NT2/D1 (cell line): ENCODE measurements at places on chromosomes 12 and 14.

- no peak for DNase-seq
Measured at GRCh38 chr12:64701283-64701682, 57.9 kb downstream of the GNS start.

DNA sequence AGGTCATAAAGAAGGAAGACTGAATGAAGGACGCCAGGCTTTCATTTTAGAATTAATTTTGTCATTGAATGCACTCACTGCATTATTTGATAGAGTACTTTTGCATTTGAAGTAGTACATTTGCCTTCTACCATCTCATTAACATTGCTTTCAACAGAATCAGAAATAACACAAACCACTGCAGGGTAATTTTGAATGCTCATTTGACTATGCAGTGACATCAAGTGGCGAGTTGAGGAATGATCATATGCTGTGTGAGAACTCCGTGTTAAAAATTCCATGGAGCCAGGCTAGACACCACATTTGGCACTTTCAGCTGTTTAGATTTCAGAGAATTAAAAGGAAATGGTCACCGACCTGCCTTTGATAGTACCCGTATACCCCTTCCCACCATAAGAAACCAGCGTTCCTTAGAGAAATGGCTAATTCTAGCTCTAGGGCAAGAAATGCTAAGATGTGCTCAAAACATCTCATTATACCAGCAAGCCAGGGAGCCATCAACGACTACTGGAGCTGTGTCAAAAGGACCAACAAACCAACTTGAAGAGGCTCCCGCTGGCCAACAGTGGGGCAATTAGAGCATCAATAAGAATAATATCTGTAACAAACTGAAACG lies 16.5 kb downstream of the HEBP1 start:
- no peak for DNase-seq

- no peak for DNase-seq
Measured at GRCh38 chr14:49367696-49368095, 218.5 kb downstream of the RPS29 start.

- DNase-seq, result no peak
Measured at GRCh38 chr14:32407130-32407529, 78.0 kb downstream of the AKAP6 start.

DNA sequence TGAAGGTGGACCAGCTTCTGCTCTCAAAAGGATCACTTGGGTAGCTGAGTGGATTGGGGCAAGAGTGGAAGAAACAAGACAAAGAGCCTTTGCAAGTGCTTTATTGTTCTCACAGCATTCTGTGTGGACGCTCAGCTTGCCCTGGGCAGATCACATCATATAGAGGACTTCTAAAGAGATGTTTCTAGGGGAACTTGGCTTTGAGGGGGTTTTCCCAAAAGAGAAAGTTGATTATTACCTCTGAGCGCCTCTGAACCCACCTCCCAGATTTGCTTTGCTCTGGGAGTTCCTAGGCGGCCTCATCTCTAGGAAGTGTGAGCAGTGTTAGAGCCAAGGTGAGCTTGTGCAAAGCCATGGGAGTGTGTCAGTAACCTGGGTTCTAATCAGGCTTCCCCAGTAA lies 81.7 kb downstream of the RIN3 start:
- DNase-seq, result no peak

GRCh38 chr14:81559385-81559784 lies 25.7 kb upstream of the SEL1L start:
- DNase-seq, result no peak

GRCh38 chr12:13570005-13570694 lies 373.6 kb downstream of the EMP1 start:
- no peak for DNase-seq

- DNase-seq, result no peak
Measured at GRCh38 chr14:101903111-101903561, 61.2 kb upstream of the DYNC1H1 start.

DNA sequence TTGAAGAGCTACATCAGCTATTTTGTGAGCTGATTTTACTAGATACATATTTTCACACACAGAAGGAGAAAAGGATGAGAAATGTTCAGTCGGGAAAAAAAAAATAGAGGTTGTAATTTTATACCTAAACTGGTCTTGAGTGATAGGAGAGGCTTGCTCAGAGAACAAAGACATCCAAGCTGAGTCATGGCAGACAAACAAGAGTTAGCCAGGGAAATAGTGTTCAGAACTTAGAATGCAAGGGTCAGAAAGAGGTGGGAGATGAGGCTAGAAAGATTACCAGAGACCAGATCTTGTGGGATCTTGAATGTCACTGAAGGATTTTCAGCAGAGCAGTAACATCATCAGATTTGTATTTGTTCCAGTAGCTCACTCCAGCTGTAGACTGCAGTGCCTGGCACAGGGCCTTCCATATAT lies 121.9 kb upstream of the ATF1 start:
- no peak for DNase-seq

DNA sequence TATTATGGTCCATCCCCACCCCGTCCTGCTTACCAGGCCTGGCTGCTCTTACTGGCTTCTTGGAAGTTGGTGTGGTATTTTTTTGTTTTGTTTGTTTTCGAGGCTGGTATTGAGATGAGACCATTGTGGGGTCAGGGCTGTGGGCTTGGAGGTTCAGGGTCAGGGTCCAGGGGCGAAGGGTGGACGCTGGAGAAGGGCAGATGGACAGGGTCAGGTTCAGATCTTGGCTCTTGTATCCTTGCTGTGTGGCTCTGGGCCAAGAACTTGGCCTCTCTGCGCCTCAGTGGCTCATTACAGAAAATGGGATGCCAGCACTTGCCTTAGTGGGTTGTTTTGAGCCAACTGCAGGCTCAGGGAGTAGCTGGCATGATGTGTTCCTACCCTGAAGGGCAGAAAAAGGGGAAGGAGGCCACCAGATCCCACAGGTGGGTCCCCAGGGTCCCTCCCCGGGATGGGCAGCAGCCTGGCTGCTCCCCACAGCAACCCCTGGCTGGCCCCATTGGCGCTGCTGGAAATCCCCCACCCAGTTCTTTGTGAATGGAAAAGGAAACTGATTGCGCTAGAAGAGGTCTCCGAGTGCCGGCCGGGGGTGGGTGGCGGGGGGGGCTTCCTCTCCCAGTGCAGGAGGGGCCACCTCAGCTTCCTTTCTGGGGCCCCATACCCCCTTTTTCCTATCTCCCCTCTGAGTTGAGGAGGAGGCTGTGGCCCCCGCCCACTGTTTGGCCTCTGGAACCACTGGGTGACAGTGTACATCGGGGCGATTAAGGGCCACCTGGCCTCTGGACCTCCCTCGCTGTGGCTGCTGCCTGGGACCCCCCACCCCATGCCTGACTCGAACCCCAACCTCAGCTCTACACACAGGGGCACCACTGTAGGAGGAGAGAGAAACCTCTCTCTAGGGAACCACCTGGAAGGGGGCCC lies 25.0 kb downstream of the SH2B3 start:
- DNase-seq, result no peak

DNA sequence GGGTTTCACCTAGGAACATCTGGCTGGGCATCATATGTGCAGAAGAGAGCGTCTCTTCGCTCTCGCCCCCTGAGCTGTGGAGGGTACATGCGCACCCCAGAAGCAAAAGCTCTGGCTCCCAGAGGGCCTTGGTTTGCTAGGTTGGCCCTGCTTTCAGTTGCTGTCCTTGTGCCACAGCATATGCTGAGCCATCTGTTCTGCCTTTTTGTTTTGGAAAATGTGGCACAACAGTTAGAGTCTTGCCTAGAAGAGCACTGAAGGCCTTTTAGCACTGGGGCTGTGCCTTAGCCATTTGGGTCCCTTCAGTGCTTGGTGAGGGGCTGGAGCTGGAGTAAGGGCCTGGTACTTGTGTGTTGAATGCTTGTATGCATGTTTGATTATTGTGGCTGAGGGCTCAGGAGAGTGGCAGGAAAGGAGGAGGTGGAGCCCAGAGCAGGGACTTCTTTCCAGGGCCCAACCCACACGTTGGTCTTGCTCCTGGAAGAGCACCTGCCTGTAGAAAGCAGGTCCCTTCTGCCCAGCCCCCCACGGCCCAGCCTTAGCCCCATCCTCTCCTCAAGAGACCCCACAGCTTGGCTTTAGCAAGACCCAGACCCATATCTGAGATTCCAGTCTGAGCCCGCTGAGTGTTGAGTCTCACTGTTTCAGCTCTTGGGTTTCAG lies 113.7 kb downstream of the SLC25A47 start:
- DNase-seq, result no peak

DNA sequence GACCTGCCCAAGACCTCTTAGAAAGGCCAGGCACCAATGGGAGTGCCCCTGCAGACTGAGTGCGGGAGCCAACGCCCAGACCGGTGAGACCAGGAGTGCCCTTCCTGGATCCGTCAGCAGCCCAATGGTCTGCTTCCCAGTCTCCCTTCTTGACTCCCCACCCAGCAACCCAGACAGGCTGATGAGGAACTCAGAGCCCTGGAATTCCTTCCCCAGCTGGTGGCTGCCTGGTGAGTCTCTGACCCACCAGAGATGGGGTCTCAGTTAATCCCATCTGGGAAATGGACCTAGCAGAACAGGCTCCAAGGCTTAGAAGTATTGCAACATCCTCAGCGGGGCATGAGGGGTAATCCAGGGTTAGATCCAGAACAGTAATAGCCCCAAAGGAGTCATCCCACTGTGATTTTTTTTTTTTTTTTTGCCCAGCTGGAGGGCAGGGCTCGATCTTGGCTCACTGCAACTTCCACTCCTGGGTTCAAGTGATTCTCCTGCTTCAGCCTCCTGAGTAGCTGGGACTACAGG lies 1.5 kb upstream of the RASAL1 start:
- no peak for DNase-seq

DNA sequence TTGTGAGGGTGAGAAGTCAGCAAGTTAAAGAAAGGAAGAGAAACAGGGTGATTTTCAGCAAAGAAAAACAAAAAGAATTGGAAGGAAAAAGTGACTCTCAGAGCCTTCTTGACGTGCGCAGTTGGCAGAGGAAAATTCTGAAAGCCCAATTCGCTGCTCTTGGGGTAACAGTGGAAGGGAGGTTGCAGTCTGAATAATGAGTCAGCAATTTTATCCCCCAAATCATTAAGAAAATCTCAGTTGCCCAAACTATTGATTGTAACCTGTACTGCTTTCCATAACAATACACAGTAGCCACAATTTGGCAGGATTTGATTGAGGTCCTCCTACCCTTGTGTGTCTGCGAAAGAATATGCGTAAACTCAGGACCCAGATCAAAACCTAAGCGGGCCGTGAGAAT lies 309.1 kb downstream of the EMP1 start:
- DNase-seq, result no peak

DNA sequence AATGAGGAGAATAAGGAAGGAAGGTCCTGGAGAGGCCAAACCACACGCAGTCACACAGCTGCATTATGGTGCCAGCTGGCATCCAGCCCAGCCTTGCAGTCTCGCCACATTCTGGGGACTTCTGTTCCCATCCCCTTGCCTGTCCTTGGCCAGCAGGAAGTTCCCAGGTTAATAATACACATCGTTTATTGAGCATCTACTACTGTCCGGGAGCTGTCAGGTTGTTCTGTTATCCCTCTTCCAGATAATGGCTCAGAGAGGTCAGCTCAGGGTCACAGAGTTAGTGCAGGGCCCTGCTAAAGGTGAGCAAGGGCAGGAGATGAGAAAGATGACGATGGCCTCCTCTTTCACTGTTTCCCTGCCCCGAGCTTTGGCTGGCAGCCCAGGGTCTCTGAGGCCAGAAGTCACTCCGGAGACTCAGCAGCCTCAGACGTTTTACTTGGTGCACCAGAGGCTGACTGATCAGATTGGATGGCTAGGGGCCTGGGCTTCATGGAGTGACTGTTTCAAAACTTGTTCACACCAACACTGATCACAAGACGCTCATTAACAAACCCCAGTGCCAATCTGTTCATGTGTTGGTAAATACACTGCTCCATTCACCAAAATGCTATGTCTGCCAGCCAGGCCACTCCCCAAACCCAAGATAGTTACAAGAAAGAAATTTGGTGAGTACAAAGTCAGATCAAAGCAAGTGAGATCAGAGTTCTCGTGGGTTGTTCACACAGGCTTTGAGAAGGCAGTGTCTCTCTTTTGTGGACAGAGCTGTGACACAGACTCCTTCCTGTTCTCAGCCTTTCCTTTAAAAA lies 79.2 kb downstream of the B4GALNT3 start:
- no peak for DNase-seq

- no peak for DNase-seq
Measured at GRCh38 chr14:60904381-60904780, 76.5 kb downstream of the TRMT5 start.

DNA sequence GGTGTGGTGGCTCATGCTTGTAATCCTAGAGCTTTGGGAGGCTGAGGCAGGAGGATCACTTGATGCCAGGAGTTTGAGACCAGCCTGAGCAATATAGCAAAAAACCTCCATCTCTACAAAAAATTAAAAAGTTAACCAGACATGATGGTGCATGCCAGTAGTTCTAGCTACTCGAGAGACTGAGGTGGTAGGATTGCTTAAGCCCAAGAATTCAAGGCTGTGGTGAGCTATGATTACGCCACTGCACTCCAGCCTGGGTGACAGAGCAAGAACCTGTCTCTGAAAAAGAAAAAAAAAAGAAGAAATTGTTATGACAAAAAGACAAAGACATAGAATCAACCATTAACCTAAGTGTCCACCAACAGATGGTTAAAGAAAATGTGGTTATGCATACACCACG lies 2.1 kb upstream of the ATP23 start:
- DNase-seq, result no peak

- DNase-seq, result no peak
Measured at GRCh38 chr14:71190770-71191374, 283.6 kb downstream of the PCNX1 start.

DNA sequence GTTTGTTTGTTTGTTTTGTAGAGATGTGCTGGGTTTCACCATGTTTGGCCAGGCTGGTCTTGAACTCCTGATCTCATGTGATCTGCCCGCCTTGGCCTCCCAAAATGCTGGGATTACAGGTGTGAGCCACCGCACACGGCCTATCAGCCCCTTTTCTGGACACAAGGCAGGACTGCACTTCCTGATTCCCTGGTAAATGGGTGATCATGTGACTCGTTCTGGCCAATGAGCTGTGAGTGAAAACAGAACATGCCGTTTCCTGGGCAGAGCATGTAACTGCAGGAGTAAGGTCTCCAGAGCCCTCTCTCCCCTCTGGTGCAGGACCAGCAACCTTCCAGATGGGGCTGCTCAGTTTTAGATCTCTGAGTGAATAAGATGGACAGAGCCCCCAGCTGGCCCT lies 92.7 kb downstream of the ITPK1 start:
- DNase-seq, result no peak

GRCh38 chr14:56390859-56391258 lies 188.7 kb upstream of the TMEM260 start:
- peak; percentile 1 for DNase-seq

DNA sequence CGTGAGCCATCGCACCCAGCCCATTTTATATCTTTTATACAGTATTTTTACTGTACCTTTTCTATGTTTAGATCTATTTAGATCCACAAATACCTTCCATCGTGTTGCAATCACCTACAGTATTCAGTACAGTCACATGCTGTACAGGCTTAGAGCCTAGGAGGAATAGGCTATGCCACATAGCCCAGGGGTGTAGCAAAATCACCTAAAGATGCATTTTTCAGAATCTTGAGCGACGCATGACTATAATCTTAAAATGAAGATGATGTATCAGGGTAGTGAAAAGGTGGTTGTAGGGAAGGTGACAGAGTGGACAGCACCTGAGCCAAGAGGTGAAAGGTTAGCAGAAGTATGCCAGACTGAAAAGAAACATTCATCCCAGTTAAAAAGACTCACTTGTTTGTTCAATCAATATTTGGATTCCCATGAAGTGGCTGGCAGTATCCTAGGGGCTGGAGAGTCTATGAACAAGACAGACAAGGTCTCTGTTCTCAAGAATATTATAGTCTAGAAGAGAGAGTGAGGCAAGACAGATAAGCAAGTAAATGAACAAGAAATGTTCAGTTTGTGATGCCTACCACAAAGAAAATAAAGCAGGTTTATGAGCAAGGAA lies 3.6 kb downstream of the SPRING1 start:
- DNase-seq, result no peak
